Thoracic aorta (tissue), 2 donors: ENCODE measurements at places on chromosomes 2 and 18. TPM values are rescaled to one million over a fixed set of nuclear protein-coding genes. Genes with fewer than 3 reads are reported as not detected.
A peak's percentile ranks its signal among the peaks of the same experiment; 100 is the strongest.

GRCh38 chr2:229160984-229161383, 110.1 kb downstream of the PID1 start:
- peak overlapping the region; percentile 76 for H3K27ac ChIP-seq
- H3K36me3 ChIP-seq: no peaks in the 10 kb centered on the region
- peaks cover 44% of the 10 kb centered on the region for H3K4me1 ChIP-seq
- no peak overlapping the region for H3K4me3 ChIP-seq
- DNase-seq: no peak

DNA sequence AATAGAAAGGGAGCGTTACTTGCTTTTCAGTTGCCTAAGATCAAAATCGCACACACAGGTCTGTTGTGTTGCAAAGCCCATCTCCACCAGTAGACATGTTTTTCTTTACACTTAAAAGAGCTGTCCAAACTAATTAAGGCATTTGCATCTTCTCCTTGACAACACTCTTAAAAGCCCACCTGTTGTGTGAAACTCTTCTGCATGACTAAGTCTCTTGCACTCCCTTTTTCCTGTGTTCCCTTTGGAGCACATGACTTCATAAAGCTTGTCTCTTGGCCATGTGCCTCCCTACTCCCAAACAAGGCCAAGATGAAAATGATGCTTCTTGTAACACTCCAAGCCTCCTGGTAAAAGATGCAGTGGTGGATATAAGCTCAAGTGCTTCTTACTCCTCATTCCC, 26.1 kb downstream of the PID1 start:
- H3K36me3 ChIP-seq: no peaks in the 10 kb centered on the region
- peaks cover 21% of the 10 kb centered on the region for H3K4me1 ChIP-seq
- DNase-seq: no peak
- no peaks in the 10 kb centered on the region for H3K27me3 ChIP-seq
- H3K27ac ChIP-seq: peak overlapping the region; percentile 21

The MALL gene
- total RNA-seq: 27.6 TPM

GRCh38 chr2:75640621-75641121, 5.9 kb upstream of the MRPL19 start:
- no peaks in the 10 kb centered on the region for H3K4me1 ChIP-seq
- H3K36me3 ChIP-seq: no peaks in the 10 kb centered on the region
- no peaks in the 10 kb centered on the region for H3K27me3 ChIP-seq
- DNase-seq: no peak

DNA sequence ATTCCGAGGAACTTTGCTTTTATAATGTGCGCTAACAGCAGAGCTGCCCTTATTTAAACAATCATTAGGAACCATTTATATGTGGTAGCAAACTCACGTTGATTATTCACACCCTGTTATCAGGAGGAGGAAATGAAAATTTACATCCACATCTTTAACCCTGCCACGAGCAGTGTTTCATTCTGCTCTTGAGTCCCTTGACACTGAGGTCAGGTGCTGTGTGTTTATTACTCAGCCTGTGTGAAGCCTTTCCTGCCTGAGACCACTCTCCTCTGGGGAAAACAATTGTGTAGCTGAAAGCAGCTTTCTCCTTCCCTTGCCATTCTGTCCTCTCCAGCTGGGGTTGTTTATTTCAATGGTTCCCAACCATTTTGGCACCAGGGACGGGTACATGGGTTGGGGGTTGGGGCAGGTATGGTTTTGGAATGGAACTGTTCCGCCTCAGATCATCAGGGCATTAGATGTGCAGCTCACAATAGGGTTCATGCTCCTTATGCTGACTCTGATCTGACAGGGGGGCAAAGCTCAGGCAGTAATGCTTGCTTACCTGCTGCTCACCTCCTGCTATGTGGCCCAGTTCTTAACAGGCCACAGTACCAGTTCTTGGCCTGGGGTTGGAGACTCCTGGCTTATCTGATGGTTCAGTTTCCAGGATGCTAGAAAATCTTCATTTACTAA, 651.1 kb downstream of the TDRD15 start:
- H3K4me1 ChIP-seq: peaks cover 35% of the 10 kb centered on the region
- no peaks in the 10 kb centered on the region for H3K27me3 ChIP-seq
- DNase-seq: no peak
- H3K4me3 ChIP-seq: no peak overlapping the region
- no peaks in the 10 kb centered on the region for H3K36me3 ChIP-seq

DNA sequence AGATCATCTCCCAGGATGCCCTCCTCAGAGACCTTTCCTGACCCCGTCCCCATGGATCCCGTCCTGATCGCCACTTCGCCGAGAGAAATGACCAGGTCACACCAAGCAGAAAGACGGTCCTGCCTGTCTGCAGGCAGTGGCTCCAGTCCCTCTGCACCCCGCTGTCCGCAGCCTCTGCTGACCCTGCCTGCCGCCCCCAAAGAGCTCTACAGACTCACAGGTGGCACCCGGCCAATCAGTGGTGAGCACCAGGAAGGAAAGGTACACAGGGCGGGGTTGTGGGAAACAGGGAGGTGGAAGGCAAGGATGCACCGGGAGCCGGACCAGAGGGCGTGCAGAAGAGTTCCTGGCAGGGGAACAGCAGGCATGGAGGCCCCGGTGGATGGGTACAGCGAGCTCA, 94.8 kb downstream of the NDUFA10 start:
- H3K27me3 ChIP-seq: no peaks in the 10 kb centered on the region
- H3K36me3 ChIP-seq: no peaks in the 10 kb centered on the region
- no peak for DNase-seq
- H3K4me3 ChIP-seq: no peak overlapping the region
- H3K4me1 ChIP-seq: no peaks in the 10 kb centered on the region

DNA sequence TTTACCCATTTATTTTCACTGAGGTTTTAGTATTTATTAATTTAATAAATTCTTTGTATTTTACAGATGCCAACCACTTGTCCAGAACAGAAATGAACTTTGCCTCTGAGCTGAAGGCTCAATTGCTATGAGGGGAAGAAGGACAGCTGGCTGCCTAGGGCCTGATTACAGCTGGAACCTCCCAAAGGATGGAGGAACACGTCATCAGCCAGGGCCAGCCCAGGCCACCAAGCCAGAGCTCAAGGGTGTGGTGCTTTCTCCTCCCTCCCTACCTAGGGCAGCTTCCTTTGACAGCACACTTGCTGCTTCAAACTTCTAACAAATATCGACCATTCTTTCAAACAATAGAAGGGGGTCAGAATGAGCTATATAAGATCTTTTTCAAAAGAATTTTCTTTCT, 19.7 kb upstream of the RIOK3 start:
- H3K4me3 ChIP-seq: no peak overlapping the region
- no peaks in the 10 kb centered on the region for H3K36me3 ChIP-seq
- no peak overlapping the region for H3K27ac ChIP-seq
- DNase-seq: no peak
- peaks cover 11% of the 10 kb centered on the region for H3K4me1 ChIP-seq
- H3K27me3 ChIP-seq: no peaks in the 10 kb centered on the region

GRCh38 chr18:55163550-55163949, 204.3 kb upstream of the CCDC68 start:
- no peaks in the 10 kb centered on the region for H3K4me1 ChIP-seq
- H3K27ac ChIP-seq: no peak overlapping the region
- H3K36me3 ChIP-seq: no peaks in the 10 kb centered on the region
- H3K27me3 ChIP-seq: no peaks in the 10 kb centered on the region

GRCh38 chr2:125185691-125186270, 1160.7 kb downstream of the CNTNAP5 start:
- DNase-seq: no peak
- H3K27me3 ChIP-seq: no peaks in the 10 kb centered on the region
- no peaks in the 10 kb centered on the region for H3K36me3 ChIP-seq
- no peak overlapping the region for H3K27ac ChIP-seq
- H3K4me3 ChIP-seq: no peak overlapping the region

DNA sequence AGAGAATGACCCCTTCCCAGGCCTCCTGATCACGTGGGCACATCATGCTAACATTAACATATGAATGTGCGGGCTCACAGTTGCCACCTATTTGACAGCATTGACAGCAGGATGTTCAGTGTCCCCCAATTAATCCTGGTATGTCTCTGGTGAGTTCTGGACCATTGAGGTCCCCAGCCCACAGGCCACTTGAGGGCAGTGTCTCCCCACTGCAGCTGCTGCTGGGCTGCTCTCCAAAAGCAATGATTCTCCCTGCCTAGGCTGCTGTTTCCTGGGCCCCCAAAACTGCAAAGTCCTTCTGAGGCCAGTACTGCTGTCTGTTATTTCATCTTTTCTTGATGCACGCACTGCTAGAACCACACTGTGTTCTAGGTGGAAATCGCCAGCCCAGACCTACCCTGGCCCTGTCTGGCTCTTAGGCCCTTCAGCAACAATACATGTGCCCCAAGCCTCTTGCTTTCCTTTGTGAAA, 52.7 kb upstream of the MAPK4 start:
- H3K4me1 ChIP-seq: no peaks in the 10 kb centered on the region
- H3K36me3 ChIP-seq: no peaks in the 10 kb centered on the region
- H3K4me3 ChIP-seq: no peak overlapping the region
- no peak for DNase-seq
- H3K27ac ChIP-seq: no peak overlapping the region

GRCh38 chr18:54558609-54559585, 32.1 kb upstream of the DYNAP start:
- H3K27ac ChIP-seq: no peak overlapping the region
- no peaks in the 10 kb centered on the region for H3K27me3 ChIP-seq
- H3K36me3 ChIP-seq: no peaks in the 10 kb centered on the region
- no peak overlapping the region for H3K4me3 ChIP-seq

DNA sequence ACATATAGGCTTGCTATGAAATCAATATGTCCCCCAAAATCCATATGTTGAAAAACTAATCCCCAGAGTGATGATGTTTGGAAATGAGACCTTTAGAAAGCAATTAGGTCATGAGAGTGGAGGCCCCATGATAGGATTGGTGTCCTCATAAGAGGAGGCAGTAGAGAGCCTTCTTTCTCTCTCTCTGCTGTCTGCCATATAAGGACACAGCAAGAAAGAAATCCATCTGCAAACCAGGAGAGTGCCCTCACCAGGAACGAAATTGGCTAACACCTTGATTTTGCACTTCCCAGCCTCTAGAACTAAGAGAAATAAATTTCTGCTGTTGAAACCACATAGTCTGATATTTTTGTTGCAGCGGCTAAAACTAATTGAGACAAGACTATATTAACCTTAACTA, 89.5 kb downstream of the NBAS start:
- H3K4me1 ChIP-seq: no peaks in the 10 kb centered on the region
- no peaks in the 10 kb centered on the region for H3K27me3 ChIP-seq
- DNase-seq: no peak

- H3K27me3 ChIP-seq: no peaks in the 10 kb centered on the region
- H3K27ac ChIP-seq: no peak overlapping the region
- no peak for DNase-seq
- H3K36me3 ChIP-seq: no peaks in the 10 kb centered on the region
Observed at GRCh38 chr18:48191494-48191893, 217.7 kb downstream of the ZBTB7C start.

The PCARE gene
- not detected for total RNA-seq

The C2orf78 gene
- not detected for total RNA-seq

DNA sequence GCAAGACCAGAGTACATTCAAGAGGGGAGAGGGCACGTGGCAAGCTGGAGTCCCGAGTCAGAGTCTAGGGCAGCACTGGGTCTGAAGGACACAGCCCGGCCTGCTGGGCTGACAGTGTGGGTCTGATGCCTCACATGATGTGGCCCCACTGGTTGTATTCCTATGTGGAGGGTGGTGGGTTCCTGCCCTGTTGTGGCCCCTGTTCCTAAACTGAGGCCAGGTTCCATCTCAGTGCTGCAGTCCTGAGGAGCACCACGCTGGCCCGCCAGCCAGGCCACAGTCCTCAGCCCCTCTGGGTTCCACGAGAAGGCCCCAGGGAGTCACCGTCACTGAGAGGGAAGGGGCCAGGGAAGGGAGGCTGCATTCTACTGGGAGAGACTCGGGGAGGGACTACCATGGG, 13.3 kb downstream of the TMEM127 start:
- peaks cover 39% of the 10 kb centered on the region for H3K36me3 ChIP-seq
- peak overlapping the region; percentile 85 for H3K27ac ChIP-seq
- peaks cover 18% of the 10 kb centered on the region for H3K4me1 ChIP-seq
- no peaks in the 10 kb centered on the region for H3K27me3 ChIP-seq

The EDAR gene
- not detected for total RNA-seq

The CFAP65 gene
- not detected for total RNA-seq

- no peak overlapping the region for H3K4me3 ChIP-seq
- H3K27ac ChIP-seq: no peak overlapping the region
- DNase-seq: no peak
- no peaks in the 10 kb centered on the region for H3K27me3 ChIP-seq
- H3K36me3 ChIP-seq: no peaks in the 10 kb centered on the region
- peaks cover 9% of the 10 kb centered on the region for H3K4me1 ChIP-seq
Observed at GRCh38 chr2:160652236-160652635, 158.6 kb upstream of the RBMS1 start.

- peaks cover 10% of the 10 kb centered on the region for H3K27me3 ChIP-seq
- H3K4me1 ChIP-seq: peaks cover 16% of the 10 kb centered on the region
- DNase-seq: no peak
- no peaks in the 10 kb centered on the region for H3K36me3 ChIP-seq
- no peak overlapping the region for H3K27ac ChIP-seq
Observed at GRCh38 chr2:104873689-104874054, 19.8 kb downstream of the POU3F3 start.

- H3K4me1 ChIP-seq: no peaks in the 10 kb centered on the region
- no peaks in the 10 kb centered on the region for H3K27me3 ChIP-seq
- DNase-seq: no peak
- no peak overlapping the region for H3K27ac ChIP-seq
- no peak overlapping the region for H3K4me3 ChIP-seq
Observed at GRCh38 chr2:99900556-99900955, 241.8 kb downstream of the AFF3 start.

GRCh38 chr2:44731505-44731904, 210.0 kb upstream of the SIX3 start:
- no peaks in the 10 kb centered on the region for H3K4me1 ChIP-seq
- no peaks in the 10 kb centered on the region for H3K27me3 ChIP-seq
- DNase-seq: no peak
- no peak overlapping the region for H3K27ac ChIP-seq
- no peak overlapping the region for H3K4me3 ChIP-seq

- DNase-seq: no peak
- no peak overlapping the region for H3K27ac ChIP-seq
- H3K4me3 ChIP-seq: no peak overlapping the region
- no peaks in the 10 kb centered on the region for H3K27me3 ChIP-seq
- H3K36me3 ChIP-seq: no peaks in the 10 kb centered on the region
Observed at GRCh38 chr18:72376256-72376655, 167.9 kb downstream of the CBLN2 start.

The CD8B2 gene
- total RNA-seq: not detected

DNA sequence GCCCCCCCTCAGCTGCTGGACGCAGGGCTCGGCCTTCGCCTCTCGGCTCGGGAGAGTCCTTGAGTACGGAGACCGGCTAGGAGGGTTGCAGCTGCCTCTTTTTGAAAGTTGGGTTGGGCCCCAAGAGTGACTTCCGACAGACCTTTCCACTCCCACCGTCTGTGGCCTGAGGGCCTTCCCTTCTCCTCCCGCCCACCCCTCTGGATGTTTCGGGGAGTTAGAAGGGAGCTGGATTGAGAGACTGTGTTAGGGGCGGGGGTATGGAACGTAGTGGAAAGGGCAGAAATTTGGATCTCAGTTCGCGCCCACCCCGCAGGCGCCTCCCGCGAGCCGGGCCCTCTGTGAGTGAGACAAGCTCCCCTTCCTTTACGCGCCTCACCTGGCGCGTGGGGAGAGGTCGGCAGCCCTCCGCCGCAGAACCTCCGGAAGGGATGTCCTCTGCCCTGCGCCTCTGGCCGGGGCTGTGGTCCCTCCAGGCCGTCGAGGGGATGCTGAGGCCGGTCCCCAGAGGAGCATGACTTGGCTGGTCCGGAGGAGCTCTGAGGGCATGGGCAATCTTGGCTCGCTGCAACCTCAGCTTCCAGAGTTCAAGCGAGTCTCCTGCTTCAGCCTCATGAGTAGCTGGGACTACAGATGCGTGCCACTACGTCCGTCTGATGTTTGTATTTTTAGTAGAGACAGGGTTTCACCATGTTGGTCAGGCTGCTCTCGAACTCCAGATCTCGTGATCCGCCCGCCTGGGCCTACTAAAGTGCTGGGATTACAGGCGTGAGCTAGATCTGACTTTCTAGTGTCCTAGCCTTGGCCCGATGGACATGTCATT, 15.9 kb downstream of the C2orf74 start:
- peak overlapping the region; percentile 99 for H3K27ac ChIP-seq
- no peaks in the 10 kb centered on the region for H3K27me3 ChIP-seq
- peaks cover 35% of the 10 kb centered on the region for H3K4me1 ChIP-seq
- DNase-seq: no peak
